Sigmoid colon (tissue), 7 donors: ENCODE measurements at places on chromosomes 11 and 22. TPM values are rescaled to one million over a fixed set of nuclear protein-coding genes. Genes with fewer than 3 reads are reported as not detected.

DNA sequence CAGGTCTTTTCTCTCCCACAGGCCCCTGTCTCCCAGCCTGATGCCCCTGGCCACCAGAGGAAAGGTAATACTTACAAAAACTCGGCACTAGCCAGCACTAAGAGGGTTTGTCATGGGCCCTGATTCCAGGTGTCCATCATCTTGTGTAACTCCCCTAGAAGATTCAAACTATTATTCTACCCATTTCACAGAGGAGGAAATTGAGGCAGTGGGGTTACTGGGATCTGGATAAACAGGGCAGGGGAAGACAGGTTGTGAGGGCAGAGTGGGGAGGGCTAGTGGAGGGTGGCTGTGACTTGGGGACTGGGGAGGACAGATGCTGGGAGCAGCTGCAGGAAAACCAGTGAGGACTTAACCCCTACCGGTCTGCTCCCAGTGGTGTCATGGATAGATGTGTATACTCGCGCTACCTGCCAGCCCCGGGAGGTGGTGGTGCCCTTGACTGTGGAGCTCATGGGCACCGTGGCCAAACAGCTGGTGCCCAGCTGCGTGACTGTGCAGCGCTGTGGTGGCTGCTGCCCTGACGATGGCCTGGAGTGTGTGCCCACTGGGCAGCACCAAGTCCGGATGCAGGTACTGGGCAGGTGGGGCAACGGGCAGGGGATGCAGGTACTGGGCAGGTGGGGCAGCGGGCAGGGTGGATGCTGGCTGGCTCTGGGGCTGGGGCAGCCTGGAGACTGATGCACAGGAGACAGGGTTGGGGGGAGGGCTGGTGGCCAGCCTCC is 1.2 kb downstream of the VEGFB start:
- H3K27ac ChIP-seq, result peak overlapping the region; percentile 93
- no peak for DNase-seq
- H3K36me3 ChIP-seq, result no peaks in the 10 kb centered on the region
- peak overlapping the region; percentile 85 for H3K4me3 ChIP-seq
- H3K4me1 ChIP-seq, result peaks cover 38% of the 10 kb centered on the region
- H3K27me3 ChIP-seq, result no peaks in the 10 kb centered on the region

- H3K4me3 ChIP-seq, result no peak overlapping the region
- DNase-seq, result no peak
- no peaks in the 10 kb centered on the region for H3K36me3 ChIP-seq
- no peak overlapping the region for H3K27ac ChIP-seq
Measured at GRCh38 chr11:108886660-108887009, 221.8 kb downstream of the DDX10 start.

DNA sequence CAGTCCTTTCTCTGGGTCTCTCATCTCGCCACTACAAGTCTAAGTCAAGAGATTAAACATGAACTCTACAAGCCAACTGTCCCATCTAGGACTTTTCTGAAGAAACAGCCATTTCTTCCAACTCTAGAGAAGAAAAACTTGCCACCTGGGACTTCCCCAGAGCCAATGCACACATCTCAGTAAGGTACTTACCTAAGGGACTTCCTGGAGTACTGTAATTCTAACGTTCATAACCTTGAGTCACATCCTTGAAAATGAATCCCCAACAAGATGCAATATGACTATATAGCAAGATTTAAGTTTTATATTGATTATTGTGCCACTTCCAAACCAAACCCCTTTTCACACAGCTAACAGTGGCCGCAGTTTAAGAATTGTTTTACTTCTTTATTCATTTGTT is 11.9 kb upstream of the ISX start:
- no peak overlapping the region for H3K27ac ChIP-seq
- H3K4me3 ChIP-seq, result no peak overlapping the region
- DNase-seq, result no peak
- H3K36me3 ChIP-seq, result no peaks in the 10 kb centered on the region
- H3K27me3 ChIP-seq, result no peaks in the 10 kb centered on the region

- H3K36me3 ChIP-seq, result no peaks in the 10 kb centered on the region
- DNase-seq, result no peak
- H3K4me3 ChIP-seq, result no peak overlapping the region
- H3K4me1 ChIP-seq, result no peaks in the 10 kb centered on the region
Measured at GRCh38 chr11:85886089-85887056, 31.2 kb downstream of the CCDC83 start.

- H3K4me3 ChIP-seq, result peak overlapping the region; percentile 12
- peak overlapping the region; percentile 83 for H3K27ac ChIP-seq
- DNase-seq, result no peak
- H3K4me1 ChIP-seq, result peaks cover 53% of the 10 kb centered on the region
Measured at GRCh38 chr11:74696500-74696899, 34.7 kb downstream of the CHRDL2 start.

DNA sequence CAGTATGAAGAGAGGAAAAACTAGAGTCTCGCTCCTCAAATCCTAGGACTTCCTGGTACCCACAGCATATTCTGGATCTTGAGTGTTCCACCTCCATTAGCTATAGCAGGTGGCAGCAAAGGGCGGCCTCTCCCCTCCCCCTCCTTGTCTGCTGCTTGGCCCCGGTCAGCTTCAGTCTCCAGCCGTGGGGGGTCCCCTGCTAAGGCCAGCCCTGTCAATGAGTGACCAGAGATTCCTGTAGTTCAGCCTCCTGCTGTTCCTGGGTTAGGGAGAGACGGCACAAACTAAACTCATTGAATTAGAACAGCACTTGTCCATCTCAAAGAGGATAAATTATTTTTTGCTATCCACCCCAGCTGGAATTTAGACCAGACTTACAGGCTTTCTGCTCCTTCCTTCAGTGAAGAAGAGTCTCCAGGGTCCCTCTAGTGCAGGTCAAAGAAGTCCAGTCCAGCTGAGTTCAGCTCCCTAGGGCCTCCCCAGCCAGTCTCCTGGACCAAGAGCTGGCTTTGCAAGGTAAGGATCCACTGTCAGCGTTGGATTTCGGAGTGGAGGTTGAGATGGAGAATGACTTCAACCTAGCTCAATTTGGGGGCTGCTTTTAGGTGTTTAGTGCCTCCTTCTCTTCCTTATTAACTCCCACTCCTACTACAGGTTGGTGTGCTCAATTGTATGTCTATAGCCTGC is 1.1 kb upstream of the PHLDB1 start:
- peaks cover 3% of the 10 kb centered on the region for H3K36me3 ChIP-seq
- peaks cover 49% of the 10 kb centered on the region for H3K4me1 ChIP-seq
- no peaks in the 10 kb centered on the region for H3K27me3 ChIP-seq
- DNase-seq, result peak; percentile 77
- no peak overlapping the region for H3K4me3 ChIP-seq

DNA sequence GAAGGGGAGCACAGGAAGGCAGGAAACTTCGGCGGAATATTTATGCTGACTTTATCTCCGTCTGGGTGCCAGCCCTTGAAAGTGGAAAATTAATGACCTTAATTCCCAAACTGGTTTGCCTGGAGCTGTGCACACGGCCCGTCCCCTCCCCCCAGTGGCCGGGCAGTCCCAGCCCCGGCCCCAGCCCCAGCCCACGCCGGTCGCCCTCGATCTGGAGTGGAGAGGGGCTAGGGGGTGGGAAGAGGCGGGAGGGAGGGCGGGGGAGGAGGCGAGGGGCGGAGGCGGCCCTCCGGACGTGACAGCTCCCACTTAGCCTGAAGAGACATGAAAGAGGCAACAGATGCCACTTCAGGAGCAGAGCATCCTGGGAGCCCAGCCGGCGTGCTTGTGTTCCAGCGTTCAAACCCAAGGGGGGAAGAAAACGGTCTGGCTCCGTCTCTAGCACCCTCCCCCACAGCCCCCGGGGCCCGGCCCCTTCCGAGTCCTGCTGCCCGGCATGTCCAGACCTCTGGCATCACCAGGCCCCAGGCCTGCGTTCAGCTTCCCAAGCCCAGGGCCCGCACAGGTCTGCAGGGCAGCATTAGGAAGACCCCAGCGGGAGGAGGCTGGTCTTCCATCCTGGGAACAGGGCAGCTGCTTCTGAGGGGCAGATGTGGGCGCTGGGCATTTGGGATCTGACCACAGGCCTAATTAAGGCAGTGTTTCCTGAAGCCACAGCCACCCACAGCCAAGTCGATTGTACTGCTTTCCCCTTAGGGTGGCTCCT is 20.0 kb upstream of the LMO1 start:
- no peaks in the 10 kb centered on the region for H3K27me3 ChIP-seq
- peaks cover 12% of the 10 kb centered on the region for H3K4me1 ChIP-seq
- H3K36me3 ChIP-seq, result no peaks in the 10 kb centered on the region
- peak; percentile 54 for DNase-seq
- no peak overlapping the region for H3K27ac ChIP-seq

- H3K36me3 ChIP-seq, result no peaks in the 10 kb centered on the region
- peaks cover 5% of the 10 kb centered on the region for H3K27me3 ChIP-seq
- DNase-seq, result no peak
- H3K27ac ChIP-seq, result no peak overlapping the region
- peaks cover 19% of the 10 kb centered on the region for H3K4me1 ChIP-seq
- no peak overlapping the region for H3K4me3 ChIP-seq
Measured at GRCh38 chr11:120205596-120206161, 5.2 kb upstream of the OAF start.

Gene MMP11
- total RNA-seq, result 4.6 TPM

Gene IRAG1
- total RNA-seq, result 153 TPM

Gene YPEL4
- 2.5 TPM for total RNA-seq

Gene KLHL22
- 26.4 TPM for total RNA-seq

Gene RTN4RL2
- total RNA-seq, result 0.41 TPM
